Stimulated activated CD8-positive, alpha-beta memory T cell treated with anti-CD3 and anti-CD28 coated beads, Interleukin-4, amount 100 ng/mL, for 24 hours (primary cell): ENCODE measurements at places on chromosomes 1 and 21.

DNA sequence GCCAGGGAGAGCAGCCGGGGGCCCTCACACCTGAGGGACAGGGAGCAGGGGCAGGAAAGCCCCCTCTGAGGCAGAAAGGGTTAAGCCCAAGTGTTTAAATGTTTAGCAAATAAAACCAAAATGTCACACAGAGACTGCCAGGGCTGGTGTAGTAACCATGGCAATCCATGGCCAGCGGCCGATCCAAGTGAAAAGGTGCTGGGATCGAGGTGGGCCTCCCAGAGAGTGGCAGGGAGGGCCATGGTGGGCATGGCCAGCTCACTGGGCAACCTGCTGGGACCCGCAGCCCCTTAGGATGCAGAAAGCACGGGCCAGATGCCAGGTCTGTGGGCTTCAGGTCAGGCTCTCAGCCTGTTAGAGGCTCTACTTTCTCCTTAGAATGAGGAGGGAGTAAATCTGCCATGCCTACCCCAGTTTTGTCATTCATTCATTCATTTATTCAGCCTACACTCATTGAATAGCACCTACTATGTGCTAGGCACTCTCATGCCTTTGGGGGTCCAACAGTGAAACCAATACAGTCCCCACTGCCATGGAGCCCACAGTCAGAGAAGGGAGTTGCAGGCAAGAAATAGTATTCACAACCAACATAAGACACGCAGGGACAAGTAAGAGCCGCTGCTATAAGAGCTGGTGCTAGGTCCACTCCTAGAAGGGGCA, 56.1 kb downstream of the KCNN3 start:
- no peak for DNase-seq

- no peak for DNase-seq
These were observed 27.3 kb downstream of the TEX35 start for GRCh38 chr1:178540204-178540603.

- DNase-seq: no peak
These were observed 53.2 kb downstream of the PRKCZ start for GRCh38 chr1:2103266-2103900.

- no peak for DNase-seq
These were observed 238.1 kb downstream of the LRRC40 start for GRCh38 chr1:69967245-69967766.

GRCh38 chr1:51871351-51871975, 7.1 kb downstream of the NRDC start:
- no peak for DNase-seq

DNA sequence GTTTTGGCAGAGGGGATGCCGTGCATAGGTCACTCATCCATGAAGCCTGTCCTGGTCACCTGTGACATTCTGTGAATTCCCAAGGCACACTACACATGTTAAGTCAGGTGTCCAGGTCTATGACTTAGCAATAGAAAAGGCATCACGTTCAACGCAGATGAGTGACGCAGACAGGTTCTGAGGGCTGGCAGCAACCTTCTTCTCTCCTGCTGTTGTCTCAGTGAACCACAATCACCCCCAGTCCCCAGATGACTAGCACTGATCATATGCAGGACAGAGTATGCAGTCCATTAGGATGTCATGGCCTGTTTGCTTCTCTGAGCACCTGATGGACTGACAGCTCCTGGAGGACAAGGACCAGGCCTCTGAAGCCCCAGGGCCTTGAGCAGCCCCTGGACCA, 157.8 kb upstream of the KAZN start:
- DNase-seq: no peak

DNA sequence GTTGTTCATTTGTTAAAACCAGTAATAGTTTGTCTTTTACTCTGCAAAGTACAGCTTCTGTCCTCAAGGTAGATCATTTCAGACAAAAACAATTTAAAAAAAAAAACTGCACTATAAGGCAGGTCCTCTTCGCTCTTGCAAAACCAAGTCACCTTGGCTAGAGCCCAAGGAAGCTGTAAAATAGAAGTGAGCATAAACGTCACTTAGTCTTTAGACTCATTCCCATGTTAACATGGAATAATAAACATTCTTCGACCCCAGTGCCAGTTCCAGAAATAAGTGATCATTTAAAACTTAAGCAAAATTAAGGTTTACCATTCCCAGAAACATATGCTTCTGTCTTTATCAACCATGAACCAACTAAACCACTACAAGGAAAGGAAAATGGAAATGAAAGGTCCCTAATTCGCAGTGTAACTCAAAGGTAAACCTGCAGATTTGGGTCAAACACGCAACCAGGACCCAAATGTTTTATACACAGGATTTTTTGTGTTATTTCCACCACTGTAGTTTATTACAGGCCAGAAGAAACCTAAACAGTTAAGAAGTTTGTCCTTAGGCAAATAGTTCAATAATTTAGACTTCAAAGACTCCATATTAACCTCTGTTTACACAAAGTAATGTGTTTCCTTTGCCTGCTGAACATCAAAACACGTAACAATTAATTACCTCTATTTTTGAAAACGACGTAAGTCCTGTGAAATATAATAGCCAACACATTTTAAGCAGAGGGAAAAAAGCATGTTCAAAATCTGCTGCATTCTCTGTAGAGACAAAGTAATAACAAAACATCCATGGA, 54.6 kb downstream of the TGFBR3 start:
- no peak for DNase-seq

- no peak for DNase-seq
These were observed 18.2 kb downstream of the RHBG start for GRCh38 chr1:156386949-156387869.

GRCh38 chr21:10273196-10273595, 248.2 kb upstream of the TPTE start:
- no peak for DNase-seq

GRCh38 chr1:14571810-14572767, 26.4 kb upstream of the KAZN start:
- DNase-seq: no peak

GRCh38 chr1:94925004-94925403, 1.9 kb downstream of the CNN3 start:
- DNase-seq: no peak

GRCh38 chr1:168629466-168629865, 53.1 kb downstream of the XCL1 start:
- DNase-seq: no peak

DNA sequence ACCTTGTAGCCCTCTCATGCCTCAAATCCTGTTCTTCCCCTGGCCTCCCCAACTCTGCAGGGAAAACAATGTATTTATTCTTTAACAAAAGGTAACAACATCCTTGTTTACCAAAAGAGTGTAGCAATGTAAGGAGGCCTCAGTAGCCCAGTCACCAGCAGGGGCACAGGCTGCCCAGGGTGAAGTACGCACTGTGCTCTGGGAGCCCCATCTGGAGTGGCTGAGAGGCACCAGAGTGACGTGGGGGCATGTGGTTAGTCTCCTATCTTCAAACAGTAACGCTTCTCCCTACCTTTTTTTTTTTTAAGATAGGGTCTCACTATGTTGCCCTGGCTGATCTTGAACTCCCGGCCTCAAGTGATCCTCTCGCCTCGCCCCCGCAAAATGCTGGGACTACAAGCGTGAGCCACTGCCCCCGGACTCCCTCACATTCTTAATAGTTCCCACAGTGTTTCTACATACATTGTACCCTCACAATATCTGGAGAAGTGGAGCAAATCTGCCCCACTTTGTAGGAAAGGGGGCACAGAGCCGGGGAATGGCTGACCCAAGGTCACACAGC, 51.3 kb upstream of the ECE1 start:
- DNase-seq: no peak

DNA sequence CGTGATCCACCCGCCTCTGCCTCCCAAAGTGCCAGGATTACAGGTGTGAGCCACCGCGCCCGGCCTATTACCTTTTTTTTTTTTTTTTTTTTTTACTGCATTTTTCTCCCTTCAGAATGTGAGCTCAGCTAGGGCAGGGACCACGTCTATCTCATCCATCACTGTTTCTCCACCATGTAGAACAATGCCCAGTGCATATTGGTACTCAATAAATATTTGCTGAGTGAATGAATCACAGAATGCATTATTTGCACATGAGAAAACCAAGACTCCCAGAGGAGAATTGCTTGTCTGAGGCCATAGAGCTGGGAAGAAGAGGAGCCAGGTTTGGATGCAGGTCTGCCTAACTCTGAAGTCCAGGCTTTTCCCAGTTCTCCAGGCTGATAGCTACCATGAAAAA, 8.2 kb upstream of the SLC9A1 start:
- no peak for DNase-seq

DNA sequence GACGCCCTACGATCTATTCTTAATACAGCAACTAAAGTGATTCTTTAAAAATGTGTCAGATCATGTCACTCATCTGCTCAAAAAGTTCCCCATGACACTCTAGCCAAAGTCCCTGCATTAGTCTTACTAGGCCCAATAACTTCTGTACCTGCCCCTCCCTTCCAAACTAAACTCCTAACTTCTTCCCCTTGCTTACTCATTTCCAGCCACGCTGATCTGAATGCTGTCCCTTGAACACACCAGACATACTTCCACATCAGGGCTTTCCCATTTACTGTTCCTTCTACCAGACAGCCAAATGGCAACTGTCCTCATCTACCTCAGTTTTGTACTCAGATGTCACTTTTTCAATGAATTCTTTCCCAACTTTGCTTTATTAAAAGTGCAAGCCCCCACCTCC, 1.2 kb downstream of the PPT1 start:
- no peak for DNase-seq

DNA sequence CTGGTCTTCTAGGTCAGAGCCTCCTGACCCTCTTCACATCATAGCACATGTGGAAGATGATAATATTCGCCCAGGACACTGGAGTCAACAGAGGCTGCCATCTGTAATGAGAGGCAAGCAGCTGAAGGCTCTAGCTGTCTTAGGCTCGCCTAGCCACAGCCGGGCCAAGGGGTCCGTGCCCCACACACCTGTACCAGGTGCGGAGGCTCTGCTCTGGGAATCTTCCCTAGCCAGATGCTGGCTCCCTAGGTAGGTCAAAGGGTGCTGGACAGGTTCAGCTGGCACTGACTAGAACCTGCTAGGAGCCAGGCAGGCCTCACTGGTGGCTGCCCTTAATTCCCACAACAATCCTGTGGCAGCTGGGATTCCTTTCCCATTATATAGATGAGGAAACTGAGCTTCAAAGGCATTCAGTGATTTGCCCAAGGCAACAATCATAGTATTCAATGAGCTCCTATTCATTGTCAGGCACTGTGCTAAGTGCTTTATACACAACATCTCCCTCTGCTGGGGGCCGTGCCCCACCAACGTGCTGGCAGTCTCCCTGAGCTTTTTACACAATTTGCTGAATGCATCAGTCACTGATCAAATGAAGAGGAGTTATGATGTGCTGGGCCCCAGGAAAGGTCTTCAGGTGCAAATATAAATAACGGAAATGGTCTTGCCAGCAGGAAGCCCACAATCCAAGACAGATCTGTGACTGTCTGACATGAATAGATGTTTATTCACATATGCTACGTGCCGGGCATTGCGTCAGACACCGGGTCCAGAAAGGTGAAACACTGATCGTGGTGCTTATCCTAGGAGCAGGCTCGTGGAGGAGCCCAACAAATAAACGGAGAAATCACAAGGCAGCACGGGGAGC, 58.0 kb downstream of the DDX20 start:
- no peak for DNase-seq

DNA sequence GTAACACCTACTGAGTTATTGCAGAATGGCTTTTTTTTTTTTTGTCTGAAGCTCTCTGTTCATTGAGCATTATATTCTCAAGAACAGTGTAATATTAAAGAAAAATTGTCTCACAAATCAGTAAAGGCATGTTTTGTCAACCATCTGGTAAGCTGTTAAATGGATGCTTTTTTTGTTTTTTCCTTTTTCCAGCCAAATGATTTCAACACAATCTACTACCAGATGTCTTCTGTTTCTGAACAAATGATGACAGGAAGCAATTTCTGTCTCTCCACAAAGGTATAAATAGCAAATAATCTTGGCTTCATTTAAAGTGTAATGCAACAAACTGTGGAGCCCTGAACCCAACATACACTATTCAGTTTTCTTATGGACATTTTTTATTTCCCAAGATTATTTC, 78.6 kb upstream of the RGS2 start:
- no peak for DNase-seq

DNA sequence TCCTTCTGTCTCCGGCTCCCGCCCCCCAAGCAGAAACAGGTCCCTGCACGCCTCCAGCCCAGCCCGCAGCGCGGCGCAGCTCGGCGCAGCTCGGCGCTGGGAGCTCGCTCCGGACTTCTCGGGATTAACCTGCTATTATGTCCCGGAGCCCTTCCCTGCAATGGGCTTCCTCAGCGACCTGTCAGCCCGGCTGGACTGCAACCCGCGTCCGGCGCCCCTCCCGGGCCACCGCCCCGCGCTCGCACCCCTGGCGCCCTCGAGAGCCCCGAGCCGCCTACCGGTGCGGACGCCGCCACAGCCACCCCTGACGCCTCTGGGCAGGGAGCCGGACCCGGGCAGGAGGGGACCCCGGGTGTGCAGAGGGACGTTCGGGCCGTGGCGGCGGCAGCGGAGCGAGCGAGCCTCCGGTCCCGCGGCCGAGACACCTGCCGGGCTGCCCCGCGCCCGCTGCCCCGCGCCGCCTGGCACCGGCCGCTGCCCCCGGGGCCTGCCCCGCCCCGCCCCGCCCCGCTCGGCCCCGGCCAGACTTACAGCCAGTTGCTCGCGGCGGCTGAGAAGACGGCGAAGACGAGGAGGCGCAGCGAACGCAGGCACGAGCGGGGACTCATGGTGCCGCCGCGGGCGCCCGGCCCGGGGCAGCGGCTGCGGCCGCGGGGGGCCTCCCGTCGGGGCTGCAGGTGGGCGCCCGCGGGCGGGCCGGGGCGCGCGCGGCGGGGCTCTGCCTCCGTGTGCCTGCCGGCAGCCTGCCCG, 407 bp downstream of the WNT4 start:
- no peak for DNase-seq

- no peak for DNase-seq
These were observed 8.2 kb upstream of the TNFRSF25 start for GRCh38 chr1:6473974-6474814.

DNA sequence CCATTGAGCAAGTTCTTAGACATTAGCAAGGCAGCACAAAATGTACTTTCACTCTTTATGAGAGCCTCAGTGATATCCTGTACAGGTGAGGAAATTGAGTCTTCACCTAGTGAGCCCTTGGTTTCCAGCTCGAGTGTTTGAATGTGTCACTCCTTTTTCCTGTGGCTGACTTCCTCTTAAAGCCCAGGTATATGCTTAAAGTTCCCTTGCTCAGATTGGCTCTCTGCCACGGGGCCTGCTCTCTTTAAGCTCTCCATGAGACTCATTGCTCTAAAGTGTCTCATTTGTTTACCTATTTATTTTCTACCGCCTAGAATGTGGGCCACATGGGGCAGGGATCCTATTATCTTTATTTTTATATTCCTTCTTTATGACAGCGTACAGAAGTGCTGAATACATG, 324.9 kb downstream of the SIPA1L2 start:
- DNase-seq: no peak
